ENCODE measurements at places on chromosomes 5 and 9.

- no peak for DNase-seq
These were observed 208.3 kb upstream of the ITGA1 start for GRCh38 chr5:52579391-52579790.

- no peak for DNase-seq
These were observed 74.9 kb upstream of the VCAN start for GRCh38 chr5:83396662-83397061.

- no peak for DNase-seq
These were observed 8.6 kb downstream of the SLC2A8 start for GRCh38 chr9:127405344-127406125.

DNA sequence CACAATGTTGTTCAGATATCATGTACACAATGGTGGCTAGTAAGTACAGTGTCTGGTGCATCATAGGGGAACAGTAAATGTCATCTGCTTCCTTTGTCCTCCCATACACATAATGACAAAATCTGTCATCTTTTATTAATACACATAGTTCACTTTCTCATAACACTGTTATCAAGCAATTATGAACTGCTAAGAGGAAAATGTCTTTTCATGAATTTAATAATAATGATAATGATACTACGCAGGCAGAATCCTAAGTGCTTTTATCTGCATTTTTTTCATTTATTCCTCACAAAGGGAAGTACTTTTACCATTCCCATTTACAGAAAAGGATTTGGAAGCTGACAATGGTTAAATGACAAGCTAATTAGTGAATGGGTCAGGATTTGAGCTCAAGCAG lies 35.7 kb downstream of the DPYSL3 start:
- DNase-seq, result no peak

- DNase-seq, result no peak
These were observed 40.3 kb downstream of the CTNND2 start for GRCh38 chr5:11863911-11864310.

GRCh38 chr5:56402266-56403220 lies 169.4 kb upstream of the ANKRD55 start:
- DNase-seq, result no peak

- no peak for DNase-seq
These were observed 110.1 kb downstream of the MVB12B start for GRCh38 chr9:126436545-126437267.

DNA sequence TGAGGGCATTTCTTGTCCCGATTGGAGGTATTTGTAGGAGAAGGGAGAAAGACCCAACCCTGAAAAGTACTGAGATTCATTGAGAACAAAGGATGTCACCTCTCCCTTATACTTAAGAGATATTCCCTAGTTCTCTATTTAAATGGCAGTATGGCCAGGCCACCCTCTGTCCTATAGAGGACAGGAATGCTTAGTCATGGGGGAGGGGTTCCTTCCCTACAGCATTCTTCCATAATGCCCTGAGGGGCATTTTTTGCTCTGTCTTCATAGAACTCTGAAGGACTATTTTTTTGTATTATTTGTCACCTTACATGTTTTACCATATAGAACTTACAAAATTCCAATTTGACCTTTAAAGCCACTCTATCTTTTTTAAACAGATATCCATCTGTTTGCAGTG lies 176.3 kb downstream of the TMEM161B start:
- no peak for DNase-seq

DNA sequence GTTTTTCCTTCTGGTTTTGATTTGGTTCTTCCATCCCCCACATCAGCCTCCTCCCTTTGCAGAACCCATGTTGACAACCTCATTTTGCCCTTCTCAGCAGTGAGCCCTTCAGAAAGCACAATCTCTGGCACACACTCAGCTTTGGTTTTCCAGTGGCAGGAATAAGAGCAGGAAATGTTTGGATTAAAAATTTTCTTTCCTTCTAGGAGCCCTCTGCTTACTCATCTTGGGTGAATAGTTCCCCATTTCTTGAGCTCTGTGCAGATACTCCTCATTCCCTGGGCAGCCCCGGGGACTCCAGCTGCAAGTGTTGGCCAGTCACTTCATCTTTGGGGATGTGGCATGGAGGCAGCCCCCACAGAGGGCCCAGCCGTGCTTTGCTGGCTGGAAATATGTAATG lies 170.5 kb downstream of the NR3C1 start:
- no peak for DNase-seq

GRCh38 chr9:126666155-126666803 lies 52.6 kb downstream of the LMX1B start:
- no peak for DNase-seq

GRCh38 chr9:21788752-21789151 lies 13.7 kb upstream of the MTAP start:
- no peak for DNase-seq

- no peak for DNase-seq
These were observed 4.9 kb upstream of the NXNL2 start for GRCh38 chr9:88530051-88530450.

- DNase-seq, result no peak
These were observed 18.8 kb upstream of the KCNIP1 start for GRCh38 chr5:170484847-170485615.

DNA sequence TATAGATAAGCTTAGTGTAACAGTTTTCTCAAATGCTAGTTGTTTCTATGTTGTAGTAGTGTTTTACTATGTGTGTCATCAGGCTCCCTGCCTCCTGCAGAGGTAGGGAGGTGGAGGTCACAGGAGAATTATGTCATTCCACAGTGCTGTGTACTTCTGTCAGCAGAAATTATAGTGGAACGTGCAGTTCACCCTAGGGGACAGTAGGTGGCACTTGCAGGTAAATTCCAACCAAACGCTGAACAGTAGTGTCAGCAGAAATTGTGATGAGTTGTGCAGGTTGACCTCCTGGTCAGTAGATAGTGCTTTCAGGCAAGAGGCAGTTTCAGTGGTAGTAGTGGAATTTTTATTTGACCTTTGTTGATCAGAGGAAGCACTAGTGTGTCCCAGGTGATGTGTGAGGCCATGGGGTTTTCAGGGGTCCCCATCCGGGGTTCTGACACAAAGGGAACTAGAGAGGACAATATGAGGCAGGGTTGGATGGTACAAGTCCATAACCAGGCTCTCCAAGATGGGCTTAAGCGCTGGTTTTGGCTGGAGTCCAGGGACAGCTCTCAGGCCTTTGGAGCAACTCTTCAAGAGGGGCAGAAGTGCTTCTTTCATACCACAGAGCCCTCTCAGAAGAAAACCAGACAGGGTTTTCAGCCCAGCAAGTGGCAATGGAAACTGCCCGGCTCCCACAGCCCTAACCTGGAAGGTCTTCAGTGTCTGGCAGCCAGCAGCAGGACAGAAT lies 402.9 kb downstream of the CYLC2 start:
- DNase-seq, result peak; percentile 43

DNA sequence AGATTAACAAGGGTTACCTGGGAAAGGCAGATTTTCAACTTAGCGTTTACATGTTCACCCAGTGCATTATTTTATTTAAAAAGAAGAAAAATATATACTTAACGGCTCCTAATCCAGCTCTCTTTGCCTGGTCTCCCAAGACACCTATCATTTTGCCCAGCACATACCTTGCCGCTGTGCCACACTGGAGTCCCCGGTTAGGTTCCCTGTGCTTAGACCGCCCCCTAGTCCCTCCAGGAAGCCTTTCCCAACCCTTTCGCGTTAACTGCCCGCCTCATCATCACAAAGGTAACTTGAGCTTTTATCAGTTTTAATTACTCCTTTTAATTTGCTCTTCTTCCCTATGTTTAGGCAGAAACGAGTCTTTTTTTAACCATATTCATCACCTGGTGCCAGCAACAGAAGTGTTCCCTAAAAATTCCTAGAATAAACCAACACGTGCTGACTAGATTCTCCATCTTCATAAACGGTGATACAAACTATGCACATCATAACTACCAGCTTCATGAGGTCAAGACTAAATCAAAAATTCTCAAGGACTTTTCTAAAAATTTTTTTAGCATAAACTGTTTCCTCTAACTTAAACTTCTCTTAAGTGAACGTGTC lies 19.7 kb downstream of the DNAJA1 start:
- DNase-seq, result no peak

GRCh38 chr9:135082536-135082935 lies 4.9 kb upstream of the OLFM1 start:
- no peak for DNase-seq

GRCh38 chr5:32098890-32099310 lies 75.2 kb downstream of the GOLPH3 start:
- no peak for DNase-seq

- no peak for DNase-seq
These were observed 77.0 kb upstream of the ADAMTS19 start for GRCh38 chr5:129382921-129383672.

GRCh38 chr9:132732326-132733259 lies 62.3 kb downstream of the GTF3C4 start:
- no peak for DNase-seq

DNA sequence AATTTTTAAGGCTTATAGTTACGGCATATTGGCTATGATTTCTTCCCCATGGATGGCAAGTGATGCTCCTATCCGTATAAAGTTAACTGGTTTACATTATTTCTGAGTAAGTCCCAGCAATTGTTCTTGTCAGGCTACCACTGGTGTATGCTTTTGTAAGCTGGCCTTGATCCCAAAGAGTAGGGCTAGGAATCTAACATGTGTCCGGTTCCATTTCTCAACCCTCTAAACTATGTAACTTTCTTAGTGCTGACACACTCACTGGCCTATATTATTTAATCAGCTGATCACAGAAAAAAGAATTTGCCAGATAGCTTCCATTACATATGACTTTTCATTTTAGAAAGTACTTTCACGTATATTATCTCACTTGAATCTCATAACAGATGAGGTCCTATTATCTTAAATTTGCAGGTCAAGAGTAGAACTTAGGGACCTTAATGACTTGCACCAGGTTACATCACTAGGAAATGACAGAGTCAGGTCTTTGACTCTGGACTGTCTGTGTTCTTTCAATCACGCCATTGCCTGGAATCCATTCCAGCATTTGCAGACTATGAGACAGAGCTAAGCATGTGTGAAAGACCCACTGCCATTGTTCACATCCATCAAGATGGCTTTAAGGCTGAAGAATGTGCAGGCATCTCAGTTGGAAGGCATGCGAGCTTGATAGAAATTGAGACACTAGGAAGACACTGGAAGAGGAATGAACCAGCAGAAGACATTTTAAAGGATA lies 362.9 kb downstream of the ARRDC3 start:
- DNase-seq, result no peak

DNA sequence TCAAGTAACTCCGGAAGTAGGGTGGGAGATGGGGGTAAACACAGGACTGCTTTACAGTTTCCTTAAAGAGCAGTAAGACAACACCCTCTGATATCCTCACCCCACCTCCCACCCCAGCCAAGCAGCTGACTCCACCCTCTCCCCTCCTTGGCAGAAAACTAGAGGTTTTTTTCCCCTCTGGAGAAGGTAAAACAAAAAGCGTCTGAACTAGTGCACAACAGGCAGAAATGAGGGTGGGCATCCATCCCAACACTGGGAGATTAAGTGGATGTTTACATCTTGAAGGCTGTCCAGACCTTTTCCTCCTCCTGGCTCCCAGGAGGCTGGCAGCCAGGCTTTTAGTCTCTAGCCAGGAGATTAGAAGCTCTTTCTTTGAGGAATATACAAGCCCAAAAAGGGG lies 13.9 kb upstream of the CTNNAL1 start:
- DNase-seq, result no peak

DNA sequence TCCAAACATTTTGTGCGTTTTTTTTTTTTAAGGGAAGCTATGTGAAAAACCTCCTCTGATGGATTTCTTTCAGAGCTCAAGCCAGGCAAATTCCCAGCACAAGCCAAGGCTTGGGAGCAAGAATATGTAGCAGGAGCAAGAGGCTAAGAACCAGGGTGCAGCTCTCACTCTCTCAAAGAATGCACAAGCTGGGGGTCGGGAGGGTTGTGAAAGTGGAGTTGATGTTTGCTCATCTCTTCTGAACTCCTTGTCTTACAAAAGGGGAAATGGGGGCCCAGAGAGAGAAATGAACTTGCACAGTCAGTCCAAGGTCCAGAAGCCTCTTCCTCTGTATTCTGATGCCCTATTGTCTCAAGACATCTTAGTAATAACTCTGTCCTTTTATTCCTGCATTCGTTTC lies 7.7 kb upstream of the TRAF1 start:
- DNase-seq, result no peak

DNA sequence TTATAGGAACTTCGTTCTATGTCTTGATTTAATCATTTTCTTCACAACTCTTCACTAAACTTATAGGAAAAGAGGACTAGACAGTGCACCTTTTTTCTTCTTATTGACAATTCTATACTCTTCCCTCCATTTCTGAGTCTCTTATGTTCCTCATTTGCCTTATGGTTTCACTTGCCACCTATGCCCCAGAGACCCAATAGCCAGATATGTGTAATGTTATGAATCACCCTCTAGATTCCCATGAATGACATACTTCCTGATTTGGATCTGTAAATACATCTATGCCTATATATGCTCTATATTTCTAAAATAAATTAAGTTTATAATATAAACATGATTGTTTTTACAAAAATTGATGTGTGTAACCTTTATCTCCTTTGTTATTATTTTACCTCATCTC lies 514.1 kb upstream of the MEF2C start:
- DNase-seq, result no peak
